ENCODE measurements at places on chromosomes 16 and 17.
A peak's percentile ranks its signal among the peaks of the same experiment; 100 is the strongest.

- no peak for DNase-seq
Measured at GRCh38 chr16:52501746-52502145, 45.2 kb downstream of the TOX3 start.

DNA sequence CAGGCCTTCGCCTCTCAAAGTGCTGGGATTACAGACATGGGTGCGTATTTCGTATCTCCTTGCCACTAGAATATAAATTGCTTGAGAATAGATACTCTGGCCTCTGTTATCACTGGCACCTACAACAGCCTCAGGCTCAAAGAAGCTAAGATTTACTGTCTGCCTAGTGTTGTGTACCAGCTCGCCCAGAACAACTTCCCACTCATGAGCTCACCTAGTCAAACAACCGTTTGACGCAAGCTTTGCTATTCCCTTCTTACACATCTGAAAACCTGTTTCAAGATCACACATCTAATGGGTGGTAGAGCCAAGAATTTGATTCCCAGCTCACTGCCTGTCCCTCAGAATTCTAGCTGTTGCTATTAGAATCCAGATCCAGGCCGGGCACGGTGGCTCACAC, 24.4 kb downstream of the MIS12 start:
- DNase-seq = no peak

DNA sequence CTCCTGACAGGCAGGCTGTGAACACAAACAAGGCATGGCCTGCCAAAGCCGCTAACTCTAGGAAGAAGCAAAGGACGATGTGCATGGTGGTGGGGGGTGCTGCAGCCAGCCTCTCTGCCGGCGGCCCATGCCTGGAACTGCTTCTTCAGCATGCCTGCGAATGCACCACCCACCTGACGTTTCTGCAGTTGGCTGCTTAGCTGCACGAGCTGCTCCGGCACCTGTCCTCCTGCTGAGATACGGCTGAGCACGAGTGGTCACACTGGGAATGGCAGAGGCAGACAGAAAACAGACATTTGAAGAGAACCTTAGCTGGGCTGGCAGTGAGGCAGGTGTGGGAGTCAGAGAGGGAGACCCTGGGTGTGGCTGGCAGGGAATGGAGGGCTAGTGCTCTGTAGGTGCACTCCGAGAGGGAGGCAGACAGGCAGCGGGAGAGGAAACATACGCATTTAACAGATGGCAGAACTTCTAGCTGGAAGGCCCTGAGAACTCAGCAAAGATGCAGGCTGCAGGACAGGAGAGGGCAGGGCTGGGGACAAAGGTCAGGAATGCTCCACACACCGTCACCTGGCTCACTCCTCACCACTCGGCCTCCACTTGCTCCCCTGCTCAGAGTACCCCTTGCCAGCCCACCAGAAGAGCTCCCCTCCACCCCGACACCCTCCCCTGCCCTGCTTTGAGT, 5.2 kb downstream of the FLCN start:
- DNase-seq = no peak

DNA sequence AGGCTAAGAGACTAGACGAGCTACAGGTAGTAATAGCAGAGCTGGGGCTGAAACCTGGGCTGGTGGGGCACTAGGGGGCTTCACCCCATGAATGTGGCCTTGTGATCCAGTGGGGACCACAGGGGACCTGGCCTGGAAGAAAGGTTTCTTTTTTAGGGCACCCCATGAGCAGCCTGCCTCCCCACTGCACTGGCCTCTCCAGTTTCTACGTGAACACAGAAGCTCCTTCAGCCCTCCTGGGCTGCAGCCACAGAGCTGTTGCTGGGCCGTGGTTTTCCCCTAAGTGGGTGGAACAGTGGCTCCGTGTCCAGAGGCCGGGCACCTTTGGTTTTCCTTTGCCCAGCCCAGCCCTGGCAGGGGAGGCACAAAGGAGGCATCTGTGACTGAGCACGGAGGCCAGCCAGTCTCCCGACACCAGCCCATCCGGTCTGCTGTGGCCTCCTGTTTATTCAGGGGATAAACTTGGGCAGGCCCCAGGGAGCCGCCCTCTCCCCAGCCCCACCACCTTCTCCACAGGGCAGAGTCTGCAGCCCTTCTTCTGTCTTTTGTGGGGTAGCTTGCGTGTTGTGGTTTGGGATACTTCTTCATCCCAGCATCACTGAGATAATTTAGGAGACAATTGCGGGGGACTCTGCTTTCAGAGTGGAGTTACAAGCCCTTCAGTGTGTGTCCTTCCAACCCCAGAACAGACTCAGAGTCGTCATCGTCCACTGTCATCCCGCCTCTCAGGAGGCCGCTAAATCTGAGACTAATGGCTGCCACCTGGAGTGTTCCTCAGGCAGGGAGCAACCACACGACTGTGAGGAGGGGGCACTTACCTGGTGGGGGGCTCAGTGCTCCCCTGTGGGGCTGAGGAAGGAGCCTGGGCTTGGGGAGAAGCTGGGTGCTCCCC, 85.3 kb downstream of the RAB11FIP4 start:
- DNase-seq = no peak

- DNase-seq = no peak
Measured at GRCh38 chr16:23871924-23872323, 36.1 kb downstream of the PRKCB start.

DNA sequence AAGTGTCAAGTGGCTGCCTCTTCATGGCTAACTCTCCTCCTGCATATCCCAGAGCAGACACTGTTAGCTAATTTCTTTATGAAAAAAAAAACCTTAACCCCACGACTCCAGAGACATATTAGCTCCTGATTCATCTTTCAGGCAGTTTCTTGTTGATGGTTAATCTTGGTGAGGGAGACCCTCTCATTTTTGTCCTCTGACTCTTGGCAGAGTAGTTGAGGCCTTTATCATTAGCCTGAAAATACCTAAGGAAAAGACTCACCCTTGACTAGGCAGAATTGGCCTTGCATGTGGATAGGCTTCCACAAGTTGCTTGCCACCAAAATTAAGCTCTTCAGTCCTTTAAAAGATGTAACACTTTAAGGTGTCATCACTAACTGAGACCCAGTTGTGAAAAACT, 4.0 kb downstream of the CRYBA1 start:
- DNase-seq = peak; percentile 79

GRCh38 chr17:34723875-34724274, 144.5 kb downstream of the TMEM132E start:
- no peak for DNase-seq

GRCh38 chr17:17141279-17141678, 64.9 kb downstream of the PLD6 start:
- no peak for DNase-seq

All from muscle of back (tissue), 13 donors.